ENCODE measurements at places on chromosomes 3 and 15. TPM values are rescaled to one million over a fixed set of nuclear protein-coding genes. Genes with fewer than 3 reads are reported as not detected.

GRCh38 chr3:197801891-197802778, 11.1 kb downstream of the LRCH3 start:
- no peak for DNase-seq

DNA sequence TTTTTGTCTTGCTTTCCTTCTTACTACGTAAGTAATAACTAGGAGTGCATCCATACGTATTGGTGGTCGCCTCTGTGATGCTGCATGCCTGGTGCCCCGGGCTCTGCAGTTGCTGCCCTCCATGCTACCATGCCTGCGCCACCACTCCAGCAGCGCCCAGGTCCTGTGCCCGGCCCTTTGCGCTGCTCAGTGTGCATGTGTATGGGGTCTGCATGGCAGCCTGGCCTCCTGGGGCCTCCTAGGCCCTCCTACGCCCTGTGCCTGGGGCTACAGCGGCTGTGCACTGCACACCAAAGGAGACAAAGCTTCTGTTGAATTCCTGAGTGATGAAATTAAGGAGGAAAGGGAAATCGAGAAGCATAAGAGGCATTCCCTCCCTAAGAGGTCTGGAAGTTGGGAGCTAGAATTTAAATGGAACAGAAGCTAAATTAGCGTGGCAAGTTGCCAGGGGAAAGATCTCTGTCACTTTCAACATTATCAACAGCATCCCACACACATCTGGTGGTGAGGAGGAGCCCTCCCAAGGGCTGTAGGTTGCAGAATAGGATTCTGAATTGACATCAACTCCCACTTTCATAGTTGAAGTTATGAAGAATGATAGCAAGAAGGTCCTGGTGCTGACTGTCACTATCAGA, 275.0 kb upstream of the CHRM5 start:
- DNase-seq: no peak

DNA sequence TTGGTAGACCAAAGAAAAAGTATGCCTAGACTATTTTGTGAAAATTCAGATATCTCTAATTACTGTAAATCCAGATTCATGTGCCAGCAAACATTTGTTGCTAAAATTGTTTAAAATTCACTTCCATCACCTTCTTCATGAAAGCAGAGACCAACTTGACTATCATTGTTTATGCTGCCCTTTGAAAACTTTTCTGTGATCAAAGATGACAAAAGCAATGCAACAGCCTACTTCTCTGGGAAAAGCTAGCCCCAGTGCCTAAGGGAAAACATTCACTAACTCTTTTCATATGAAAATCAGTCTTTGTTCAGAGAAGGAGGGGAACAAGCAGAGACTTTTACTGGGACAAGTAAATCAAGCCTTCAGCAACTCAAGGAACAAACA, 178.0 kb upstream of the P2RY1 start:
- DNase-seq: no peak

DNA sequence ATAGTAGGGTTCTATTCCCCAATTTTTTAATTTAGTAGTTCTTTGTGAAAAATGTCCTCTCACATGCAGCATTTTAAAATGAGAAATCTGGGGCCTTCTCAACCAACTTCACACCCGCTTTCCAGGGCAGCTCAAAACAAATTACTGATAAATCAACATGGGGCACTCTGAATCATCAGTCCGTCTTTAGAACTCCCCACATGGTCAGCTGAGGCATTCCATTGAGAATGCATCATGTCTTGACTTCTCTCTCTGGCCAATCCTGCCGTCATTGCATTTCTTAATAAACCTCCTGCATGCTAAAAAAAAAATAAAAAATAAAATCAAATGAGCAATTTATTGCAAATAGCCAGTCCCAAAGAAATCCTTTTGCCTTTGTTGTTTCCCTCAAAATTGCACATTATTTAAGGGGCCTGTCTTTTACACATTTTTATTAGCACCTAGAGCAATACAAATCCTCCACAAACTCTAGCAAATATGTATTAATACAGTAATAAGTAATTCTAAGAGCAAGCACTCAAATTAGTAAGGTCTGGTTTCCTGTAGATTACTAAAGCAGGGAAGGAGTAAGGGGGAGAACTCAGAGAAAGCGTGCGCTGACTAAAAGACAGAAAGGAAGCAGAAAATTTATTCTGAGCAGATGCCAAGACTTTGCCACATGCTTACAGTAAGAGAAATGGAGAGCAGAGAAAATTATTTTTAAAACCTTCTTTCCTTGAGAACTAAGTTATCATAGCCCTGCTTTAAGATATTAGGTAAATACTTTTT, 175.7 kb downstream of the TNIK start:
- no peak for DNase-seq

GRCh38 chr3:167798443-167798842, 62.9 kb downstream of the SERPINI1 start:
- DNase-seq: no peak

DNA sequence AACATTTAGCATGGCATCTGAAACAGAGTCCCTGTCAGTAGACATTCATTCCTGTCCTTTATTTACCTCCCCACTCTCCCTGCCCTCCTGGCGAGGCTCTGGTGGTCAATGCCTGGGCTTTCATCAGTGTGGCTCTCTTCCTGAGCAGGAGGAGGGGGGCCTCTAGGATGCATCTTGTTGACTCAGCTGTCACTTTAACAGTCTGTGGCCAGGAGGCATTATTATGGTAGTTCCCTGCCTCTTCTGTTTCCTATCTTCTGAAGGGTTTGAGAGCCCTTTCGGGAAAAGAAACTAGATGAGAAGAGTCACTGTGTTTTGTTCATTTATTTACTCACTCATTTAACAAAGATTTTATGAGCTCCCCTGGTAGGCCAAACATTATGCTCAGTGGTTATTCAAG, 2.4 kb upstream of the PPP1R14D start:
- DNase-seq: no peak

GRCh38 chr3:139639662-139640061, 38.1 kb downstream of the NMNAT3 start:
- no peak for DNase-seq

GRCh38 chr3:77686560-77686959, 646.7 kb downstream of the ROBO2 start:
- DNase-seq: no peak

DNA sequence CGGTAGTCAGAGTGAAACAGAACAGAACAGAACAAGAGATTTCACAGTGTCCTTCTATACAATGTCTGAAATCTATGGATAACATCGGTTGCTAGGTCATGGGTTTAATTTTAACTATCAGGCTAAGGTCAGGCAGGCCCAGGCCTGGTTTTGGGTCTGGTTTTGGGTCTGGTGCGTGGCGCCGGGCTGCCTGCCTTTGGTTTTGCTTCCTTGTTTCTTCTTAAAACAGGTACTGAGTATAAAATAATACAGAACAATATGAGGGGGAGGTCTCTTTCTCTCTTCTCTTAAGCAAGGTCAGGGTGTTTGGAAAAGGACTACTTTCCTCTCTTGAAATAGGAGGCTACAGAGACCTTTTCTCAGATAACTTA, 1.4 kb downstream of the AEN start:
- DNase-seq: no peak

The POLQ gene
- polyA plus RNA-seq: 5.9 TPM

The ST3GAL6 gene
- 74.2 TPM for polyA plus RNA-seq

All from left renal pelvis (tissue), 4 donors.